Endothelial cell of umbilical vein (primary cell): ENCODE measurements at places on chromosomes 2 and 18. TPM values are rescaled to one million over a fixed set of nuclear protein-coding genes. Genes with fewer than 3 reads are reported as not detected.

DNA sequence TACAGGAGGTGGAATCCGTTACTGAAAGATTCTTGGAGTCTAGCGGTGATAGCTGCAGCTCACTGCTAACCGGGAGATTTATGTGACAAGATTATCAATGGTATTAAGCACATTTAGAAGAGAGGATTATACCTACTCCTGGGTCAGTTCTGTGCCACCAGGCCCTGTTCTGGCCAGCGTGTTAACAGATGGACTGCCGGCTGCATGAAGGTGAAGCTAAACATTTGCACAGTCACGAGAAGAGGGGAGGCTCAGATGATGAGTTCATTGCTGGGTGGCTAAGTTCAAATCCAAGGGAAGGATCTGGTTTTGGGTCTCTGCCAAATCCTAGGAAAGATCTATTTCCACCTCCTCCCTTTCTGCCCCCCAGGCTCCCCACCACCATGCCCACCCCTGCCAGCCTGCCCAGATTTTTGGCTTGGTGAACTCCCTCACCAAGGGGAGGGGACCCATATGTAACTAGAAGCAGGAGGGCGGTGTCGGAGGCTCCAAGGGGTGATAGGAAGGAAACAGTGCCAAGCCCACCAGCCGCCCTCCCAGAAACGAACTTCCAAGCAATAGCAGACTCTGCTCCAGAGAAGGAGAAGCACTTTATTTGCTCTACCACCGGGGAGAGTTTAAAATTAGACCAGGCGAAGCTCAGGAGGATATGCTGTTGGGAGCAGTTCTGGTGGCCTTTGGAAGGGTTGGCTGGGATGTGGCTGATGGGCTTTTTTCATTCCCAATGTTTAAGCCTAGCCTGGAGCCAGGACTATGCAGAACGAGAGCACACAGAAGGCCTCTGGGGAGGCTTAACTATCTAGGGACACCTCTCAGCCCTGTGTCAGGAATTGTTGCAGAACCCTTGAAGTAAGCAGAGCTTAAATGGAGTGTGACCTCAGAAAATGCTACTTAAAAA, 200.5 kb downstream of the KLHL29 start:
- no peaks in the 10 kb centered on the region for H3K27me3 ChIP-seq
- H3K4me1 ChIP-seq = no peaks in the 10 kb centered on the region
- H3K36me3 ChIP-seq = no peaks in the 10 kb centered on the region
- H3K27ac ChIP-seq = no peak overlapping the region
- DNase-seq = no peak

The CXCR1 gene
- polyA plus RNA-seq = not detected in 2 replicates

GRCh38 chr2:239926587-239927232, 98.4 kb downstream of the NDUFA10 start:
- H3K36me3 ChIP-seq = no peaks in the 10 kb centered on the region
- H3K4me1 ChIP-seq = no peaks in the 10 kb centered on the region
- H3K27me3 ChIP-seq = no peaks in the 10 kb centered on the region
- no peak overlapping the region for H3K4me3 ChIP-seq
- DNase-seq = no peak

The SH3RF3 gene
- 3.8 and 3.9 TPM in 2 replicates for polyA plus RNA-seq

The NXPH2 gene
- polyA plus RNA-seq = not detected in 2 replicates

DNA sequence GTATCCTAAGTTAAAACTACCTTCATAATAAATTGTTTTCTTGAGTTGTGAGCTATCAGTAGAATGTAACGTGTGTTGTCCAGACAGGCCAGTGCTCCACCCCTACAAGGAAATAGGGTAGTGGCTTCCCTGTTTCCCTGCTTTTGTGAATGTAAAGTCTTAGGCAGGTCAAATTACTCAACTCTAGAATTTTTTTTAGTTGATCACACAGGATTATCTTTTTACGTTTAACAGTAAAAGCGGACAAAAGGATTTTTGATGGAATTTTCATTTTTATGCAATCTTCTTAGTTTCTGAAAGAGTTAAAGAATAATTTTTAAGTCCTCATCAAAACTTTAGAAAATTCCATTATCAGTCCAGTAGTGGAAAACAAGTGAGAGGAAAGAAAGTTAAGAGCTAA, 38.2 kb downstream of the GPD2 start:
- no peak overlapping the region for H3K27ac ChIP-seq
- peaks cover 2% of the 10 kb centered on the region for H3K36me3 ChIP-seq
- H3K27me3 ChIP-seq = no peaks in the 10 kb centered on the region
- no peak for DNase-seq

The DNAJB2 gene
- 30.6 and 35.0 TPM in 2 replicates for polyA plus RNA-seq

GRCh38 chr2:98086491-98087446, at the start of gene VWA3B:
VWA3B (plus strand) TSS chr2:98087167; CDS start chr2:98093093, 5,926 bp downstream.
- H3K27ac ChIP-seq = no peak within 1 kb of the TSS
- peaks cover 21% of the 10 kb centered on the region for H3K27me3 ChIP-seq
- DNase-seq = no peak
- H3K4me1 ChIP-seq = peaks cover 9% of the 10 kb centered on the region

DNA sequence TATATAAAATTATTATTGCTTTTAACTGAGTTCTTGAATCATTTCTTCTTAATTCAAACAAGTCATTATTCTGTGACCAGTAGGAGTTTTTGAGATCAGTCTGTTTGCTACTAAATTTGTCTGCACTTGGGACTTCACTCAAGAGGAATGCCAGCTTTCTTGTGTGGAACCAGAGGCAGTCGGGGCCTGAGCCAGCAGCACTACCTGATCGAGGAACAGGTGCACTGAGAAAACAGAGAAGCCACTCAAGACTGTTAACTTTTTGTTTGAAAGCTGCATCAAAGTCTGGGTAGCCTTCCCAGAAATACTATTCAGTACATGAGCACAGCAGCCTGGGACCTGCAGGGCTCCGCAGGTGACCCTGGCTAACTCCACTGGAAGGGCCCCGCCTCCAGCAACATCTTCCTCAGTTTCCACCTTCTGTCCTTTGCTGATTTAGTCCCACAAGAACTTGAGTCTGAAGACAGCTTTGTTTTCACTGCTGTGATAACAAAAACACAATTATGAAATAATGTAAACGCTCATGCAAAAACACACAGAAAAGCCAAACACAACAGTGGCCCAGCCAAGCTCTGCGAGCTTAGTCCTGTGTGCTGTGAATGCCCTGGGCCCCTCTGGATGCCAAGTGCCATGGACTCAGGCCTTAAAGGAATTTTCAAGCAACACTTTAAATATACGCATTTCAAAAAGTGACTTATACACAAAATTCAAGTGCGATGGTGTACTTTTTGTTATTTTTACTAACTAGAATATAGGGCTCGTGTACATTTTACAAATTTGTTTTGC, 62.0 kb downstream of the SH3YL1 start:
- H3K4me1 ChIP-seq = no peaks in the 10 kb centered on the region
- no peak for DNase-seq
- no peak overlapping the region for H3K27ac ChIP-seq
- no peak overlapping the region for H3K4me3 ChIP-seq
- H3K27me3 ChIP-seq = no peaks in the 10 kb centered on the region
